GM13976 (cell line): ENCODE measurements at places on chromosomes 5 and 9.

GRCh38 chr5:10649666-10650380 lies 86.0 kb downstream of the ANKRD33B start:
- DNase-seq = no peak

GRCh38 chr9:124045076-124045829 lies 33.7 kb downstream of the LHX2 start:
- no peak for DNase-seq

GRCh38 chr5:42718591-42718990 lies 38.0 kb upstream of the CCDC152 start:
- no peak for DNase-seq

GRCh38 chr5:115170929-115171510 lies 1.3 kb upstream of the TRIM36 start:
- DNase-seq = no peak

GRCh38 chr9:126298063-126298801 lies 28.4 kb upstream of the MVB12B start:
- no peak for DNase-seq

DNA sequence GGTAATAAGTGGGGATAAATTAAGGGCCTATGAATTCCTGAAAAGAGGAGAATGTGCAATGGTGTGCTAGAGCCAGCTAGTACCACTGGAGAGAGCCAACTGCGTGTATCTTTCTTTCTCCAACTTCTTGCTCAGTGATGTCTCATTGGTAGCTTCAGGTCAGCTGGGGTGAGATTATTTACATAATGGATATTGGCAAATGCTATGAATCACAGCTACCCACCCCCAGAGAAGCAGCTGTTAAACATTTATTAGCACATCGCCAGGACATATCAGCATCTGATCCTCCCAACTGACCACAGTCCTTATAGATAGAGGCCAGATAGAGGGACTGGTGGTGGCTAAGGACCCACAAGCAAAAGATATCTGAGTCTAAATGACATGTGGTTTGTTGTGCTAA lies 421.3 kb downstream of the ACTL7B start:
- no peak for DNase-seq

GRCh38 chr9:24608599-24608998 lies 62.9 kb upstream of the IZUMO3 start:
- no peak for DNase-seq

GRCh38 chr5:142210864-142211412 lies 102.4 kb downstream of the NDFIP1 start:
- no peak for DNase-seq

DNA sequence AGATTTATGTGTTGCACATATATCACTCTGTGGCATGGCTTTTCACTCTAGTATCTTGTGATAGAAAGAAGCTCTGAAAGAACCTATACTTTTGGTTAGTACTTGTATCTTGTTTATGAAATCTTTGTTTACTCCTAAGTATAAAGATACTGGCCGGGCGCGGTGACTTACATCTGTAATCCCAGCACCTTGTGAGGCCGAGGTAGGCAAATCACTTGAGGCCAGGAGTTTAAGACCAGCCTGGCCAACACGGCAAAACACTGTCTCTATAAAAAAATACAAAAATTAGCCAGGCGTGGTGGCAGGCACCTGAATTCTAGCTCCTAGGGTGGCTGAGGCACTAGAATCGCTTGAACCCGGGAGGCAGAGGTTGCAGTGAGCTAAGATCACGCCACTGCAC lies 128.7 kb downstream of the FBXO38 start:
- no peak for DNase-seq

- DNase-seq = no peak
Measured at GRCh38 chr5:74063821-74064220, 437.8 kb downstream of the ARHGEF28 start.

DNA sequence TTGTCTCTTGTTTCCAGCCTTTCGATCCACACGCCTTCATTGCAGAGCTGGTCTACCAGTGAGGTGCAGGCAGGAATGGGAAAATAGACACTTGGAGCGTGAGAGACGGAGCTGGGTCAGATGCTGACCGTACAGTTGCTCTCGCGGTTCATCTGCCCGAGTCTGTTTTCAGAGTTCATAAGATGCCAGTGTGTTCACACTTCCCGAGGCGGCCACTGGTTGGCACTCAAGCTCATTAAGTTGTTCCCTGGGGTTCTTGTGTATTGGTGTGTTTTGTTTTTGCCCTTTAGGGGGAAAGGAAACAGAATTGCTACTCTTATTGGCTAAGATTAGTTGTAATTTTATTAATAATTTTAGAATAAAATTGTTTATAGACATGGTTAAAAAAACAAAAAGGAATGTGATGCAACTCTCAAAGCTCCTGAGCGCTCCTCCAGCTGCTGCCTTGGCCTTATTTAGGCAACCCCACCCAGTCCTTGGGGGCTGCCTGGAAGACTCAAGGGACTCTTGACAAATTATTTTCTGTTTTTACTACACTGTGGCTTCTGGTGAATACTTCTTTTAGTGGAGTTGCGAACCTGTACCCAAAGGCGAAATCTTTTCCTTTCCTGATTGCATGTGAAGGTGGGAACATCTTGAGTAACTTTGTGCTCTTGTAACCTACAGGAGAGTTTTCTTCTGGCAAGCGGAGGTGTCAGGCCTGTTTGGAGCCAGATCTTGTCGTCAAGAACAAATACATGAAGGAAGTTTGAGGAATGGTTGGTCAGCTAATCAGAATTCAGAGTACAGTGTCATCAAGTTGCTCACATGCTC lies 146.1 kb downstream of the MAST4 start:
- DNase-seq = no peak

GRCh38 chr5:116486588-116486987 lies 88.0 kb downstream of the SEMA6A start:
- no peak for DNase-seq

- no peak for DNase-seq
Measured at GRCh38 chr9:105432247-105432842, 15.5 kb upstream of the FSD1L start.

DNA sequence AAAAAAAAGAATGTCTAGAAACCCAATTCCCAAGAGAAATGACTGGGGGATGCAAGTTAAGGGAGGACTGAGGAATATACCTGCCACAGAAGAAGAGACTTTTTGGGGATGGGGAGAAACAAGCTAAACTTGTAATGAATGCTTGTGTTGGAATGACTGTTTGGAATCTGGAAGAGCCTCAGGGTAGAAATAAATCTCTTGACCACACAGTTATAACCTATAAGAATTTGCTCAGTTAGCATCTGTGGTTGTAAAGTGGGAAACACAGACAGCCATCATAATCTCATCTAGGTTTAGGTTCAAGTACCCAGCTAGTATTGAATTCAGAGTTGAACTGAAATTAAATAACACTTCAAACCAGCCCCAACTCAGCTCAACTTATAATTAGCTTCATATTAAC lies 678.3 kb upstream of the CHD1 start:
- DNase-seq = no peak

GRCh38 chr5:135898651-135899050 lies 3.0 kb upstream of the IL9 start:
- no peak for DNase-seq

DNA sequence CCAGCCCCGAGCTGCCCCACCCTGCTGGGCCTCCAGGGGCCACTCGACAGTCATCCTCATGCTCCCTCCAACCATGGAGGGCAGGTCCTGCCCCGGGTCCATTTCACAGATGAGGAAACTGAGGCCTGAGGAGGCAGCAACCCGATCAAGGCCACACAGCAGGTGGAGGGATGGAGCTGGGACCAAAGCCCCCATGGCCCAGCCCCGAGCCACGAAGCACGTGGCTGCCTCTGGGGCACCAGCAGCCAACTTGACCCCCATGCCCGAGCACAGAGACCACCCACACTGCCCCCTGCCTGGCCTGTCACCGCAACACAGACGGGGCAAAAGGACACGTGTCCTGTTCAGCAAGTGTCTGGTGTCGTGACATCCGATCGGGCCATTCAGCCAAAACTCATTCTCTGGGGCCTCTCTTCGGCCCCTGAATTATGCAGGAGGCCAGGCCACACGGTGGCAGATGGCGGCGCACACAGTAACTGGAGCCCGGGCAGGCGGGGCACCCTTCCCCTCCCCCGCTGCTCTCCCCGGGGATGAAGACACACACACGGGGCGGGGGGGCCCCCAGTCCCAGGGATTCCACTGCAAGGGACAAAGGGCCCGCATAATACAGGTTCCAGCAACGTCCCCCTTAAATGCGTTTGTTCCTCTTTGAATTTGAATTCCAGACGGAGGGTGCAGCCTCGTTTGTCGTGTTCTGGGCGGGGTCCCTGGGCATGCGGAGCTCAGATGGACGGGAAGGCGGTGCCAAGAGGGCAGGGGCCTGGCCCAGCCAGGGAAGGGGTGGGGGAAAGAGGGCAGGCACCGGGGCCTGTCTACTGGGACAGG lies 29.4 kb upstream of the TMEM250 start:
- no peak for DNase-seq
